ENCODE measurements at places on chromosomes 2 and 18.

- no peak for DNase-seq
Observed at GRCh38 chr2:32697156-32697555, 69.3 kb downstream of the TTC27 start.

DNA sequence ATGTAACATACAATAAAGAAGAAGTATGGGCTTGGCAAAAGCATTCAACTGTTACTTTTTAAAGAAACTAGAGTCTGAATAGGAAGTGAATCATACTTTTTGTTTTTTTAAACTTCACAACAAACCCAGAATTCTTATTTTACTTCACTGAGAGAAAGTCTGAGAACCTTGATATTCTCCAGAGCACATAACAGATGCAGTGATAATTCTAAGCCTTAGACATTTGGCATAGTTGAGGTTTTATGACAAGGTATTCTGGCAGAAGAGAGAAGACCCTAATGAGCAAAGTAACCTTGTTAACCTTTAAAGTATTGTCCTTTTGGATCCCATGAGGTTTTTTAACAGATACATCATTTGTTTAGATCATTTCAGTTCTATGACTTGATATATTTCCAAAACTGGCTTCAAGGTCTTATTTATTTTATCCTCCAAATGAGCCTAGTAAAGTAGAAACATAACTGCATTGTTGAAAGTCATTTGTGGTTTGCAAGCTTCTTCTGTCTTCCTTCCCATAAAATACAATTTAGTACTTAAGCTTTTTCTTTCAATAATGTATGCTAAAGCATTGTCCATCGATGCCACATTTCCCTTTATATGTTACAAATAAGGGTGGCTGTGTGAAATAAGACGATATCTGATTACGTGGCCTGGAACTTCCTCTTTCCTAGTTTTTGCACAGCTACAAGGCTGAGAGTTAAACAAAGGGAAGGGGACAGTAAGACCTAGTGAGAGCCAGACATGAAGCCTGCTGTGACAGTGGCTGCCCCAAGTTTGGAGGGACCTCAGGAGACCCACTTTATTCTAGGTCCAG, 86.1 kb upstream of the ITPRID2 start:
- DNase-seq = no peak

DNA sequence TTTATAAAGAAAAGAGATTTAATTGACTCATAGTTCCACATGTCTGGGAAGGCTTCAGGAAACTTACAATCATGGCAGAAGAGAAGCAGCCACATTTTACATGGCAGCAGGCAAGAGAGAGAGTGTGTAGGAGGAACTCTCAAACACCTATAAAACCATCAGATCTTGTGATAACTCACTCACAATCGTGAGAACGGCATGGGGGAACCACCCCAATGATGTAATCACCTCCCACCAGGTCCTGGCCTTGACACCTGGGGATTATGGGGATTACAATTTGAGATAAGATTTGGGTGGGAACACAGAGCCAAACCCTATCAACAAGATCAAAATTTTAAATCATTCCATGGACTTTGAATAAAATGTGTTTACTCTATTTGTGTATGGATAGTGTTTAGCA, 575.6 kb downstream of the ADCYAP1 start:
- no peak for DNase-seq

DNA sequence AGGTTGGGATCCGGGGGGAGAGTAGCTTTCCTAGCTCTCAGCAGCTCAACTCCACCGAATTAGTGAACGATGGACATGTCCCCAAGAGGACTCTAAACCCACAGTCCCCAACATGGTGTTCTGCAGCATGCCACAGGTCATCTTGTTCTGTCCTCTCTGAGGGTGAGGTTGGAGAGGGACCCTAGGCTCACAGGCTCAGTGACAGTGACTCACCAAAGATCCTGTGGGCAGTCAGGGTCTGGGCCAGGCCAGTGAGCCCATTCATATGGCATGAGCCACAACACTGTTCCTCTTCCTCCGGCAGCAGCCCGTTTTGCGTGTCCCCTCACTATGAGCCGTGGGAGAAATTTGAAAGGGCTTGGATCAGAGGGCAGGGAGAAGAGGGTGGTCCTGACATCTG, 2.8 kb upstream of the SLC20A1 start:
- DNase-seq = no peak

DNA sequence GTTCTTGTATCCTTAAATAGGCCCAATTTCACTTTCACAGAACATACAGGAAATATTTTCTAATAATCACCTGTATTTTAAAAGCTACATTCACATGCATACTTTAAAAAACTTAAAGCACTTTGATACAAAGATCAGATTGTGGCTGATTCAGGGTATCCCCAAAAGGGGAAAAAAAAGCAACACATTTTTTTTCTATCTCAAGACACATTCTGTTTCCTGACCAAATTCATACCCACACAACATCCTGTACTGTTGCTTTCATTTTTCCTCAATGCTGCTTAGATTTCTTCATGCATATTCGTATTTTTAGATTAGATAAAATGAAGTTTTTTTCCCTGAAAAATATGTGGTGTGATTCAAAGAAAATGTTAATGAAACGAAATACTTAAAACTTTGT, 122.5 kb downstream of the TMEFF2 start:
- no peak for DNase-seq

- no peak for DNase-seq
Observed at GRCh38 chr2:233477548-233478433, 88.8 kb downstream of the USP40 start.

- DNase-seq = no peak
Observed at GRCh38 chr2:11446733-11447248, 19.2 kb downstream of the E2F6 start.

DNA sequence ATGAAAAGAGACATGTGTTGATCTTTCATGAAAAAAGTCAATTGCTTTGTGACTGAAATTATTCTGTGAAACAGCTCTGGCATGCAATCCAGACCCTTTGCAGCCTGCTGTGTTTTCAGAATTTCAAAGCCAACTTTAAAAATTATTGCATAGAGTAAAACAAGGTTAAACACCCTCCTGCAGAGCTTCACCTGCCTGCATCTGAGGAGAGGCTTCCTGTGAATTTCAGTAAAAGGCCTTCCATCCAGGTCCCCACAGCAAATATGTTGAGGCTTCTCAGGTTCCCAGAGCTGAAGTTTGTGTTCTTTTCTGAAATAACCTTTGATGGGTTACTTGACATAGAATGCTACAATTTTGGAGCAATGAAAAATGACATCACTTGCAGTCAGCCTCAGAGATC, 4.1 kb downstream of the XIRP2 start:
- DNase-seq = no peak

DNA sequence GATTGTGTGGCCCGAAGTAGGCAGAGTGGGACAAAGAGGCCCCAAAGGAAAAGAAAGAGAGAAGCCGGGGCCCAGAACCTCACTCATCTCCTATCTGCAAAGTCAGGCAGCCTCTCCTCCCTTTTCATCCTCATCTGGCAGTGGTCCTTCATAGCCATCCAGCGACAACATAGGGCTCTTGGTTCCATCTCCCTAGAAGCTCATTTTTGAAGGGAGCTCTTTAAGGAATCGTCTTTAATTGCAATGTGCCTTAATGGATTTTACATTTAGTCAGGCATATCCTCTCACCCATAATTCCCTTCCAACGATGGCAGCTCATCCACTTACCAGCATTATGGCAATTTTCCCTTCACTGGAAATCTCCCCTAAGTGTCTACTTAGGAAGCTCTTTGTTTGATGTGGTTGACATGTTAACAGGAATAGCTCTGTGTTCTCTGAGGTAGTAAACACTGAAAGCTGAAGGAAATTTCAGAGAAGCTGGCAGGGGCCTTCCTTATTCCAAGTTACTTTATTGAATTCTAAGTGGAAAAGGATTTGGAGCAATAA, 780.6 kb downstream of the TSN start:
- DNase-seq = no peak

- no peak for DNase-seq
Observed at GRCh38 chr2:141137122-141137693, 993.6 kb downstream of the LRP1B start.

DNA sequence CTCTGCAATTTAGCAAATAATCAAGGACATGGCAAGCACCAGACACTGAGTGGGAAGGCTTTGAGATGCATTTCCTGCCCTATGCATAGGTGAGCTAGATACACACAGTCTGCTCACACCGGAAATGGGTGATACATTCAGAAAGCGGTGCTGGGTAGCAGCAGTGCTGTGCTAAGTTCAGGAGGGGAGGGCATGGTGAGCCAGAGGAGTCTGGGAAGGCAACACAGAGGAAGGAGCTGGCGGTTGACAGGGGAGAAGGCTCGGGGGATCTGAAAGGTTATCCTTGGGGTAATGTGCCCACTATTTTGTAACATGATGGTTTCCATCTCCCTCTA, 57.4 kb upstream of the EPAS1 start:
- DNase-seq = no peak

DNA sequence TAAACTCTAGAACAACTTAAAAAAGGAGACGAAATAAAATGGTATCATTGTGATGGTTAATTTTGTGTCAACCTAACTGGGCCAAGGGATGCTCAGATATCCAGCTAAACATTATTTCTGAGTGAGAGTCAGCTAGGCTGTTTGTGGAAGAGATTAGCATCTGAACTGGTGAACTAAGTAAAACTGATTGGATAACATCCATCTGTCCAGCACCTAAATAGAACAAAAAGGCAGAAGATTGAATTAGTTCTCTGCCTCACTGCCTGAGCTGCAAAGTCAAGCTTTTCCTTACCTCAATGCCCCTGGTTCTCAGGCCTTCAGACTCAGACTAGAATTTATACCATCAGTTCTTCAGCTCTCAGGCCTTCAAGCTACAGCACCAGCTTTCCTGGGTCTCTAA, 30.0 kb downstream of the PPP3R1 start:
- DNase-seq = no peak

- DNase-seq = no peak
Observed at GRCh38 chr2:5959836-5960820, 267.9 kb downstream of the SOX11 start.

DNA sequence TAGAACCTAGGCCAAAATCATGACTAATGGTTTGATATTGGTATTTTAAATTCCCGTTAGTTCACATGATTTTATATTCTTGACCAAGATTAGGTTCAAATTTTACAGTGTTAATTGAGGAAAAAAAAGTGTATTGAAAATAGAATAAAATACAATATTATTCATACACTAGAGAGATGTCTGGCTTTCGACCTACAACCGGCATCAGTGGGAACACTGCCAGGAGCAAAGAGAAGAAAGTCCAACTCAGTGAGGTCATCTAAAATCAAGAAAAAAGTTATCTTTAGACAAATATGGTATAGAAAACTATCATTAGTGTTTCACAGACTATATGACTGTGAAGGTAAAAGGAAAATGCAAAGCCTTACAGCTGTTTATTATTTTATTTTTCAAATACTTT, 81.5 kb downstream of the PIGN start:
- DNase-seq = no peak

DNA sequence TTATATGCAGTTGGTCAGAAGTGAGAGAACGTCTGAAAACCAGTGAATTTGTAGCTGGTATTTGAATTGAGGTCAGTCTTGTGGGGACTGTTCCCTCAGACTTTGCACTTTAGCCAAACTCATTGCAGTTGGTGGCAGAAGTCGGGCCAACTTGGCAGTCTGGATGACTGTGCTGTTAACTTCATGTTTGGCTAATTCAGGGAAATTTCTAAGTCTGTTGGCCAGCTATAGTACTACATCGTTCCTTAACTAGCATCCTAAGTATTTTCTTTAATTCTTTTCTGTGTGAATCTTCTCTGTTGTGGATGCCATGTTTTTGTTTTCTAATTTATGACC, 806.8 kb upstream of the GCFC2 start:
- DNase-seq = no peak

GRCh38 chr2:120385355-120386127, 39.6 kb downstream of the INHBB start:
- DNase-seq = no peak

- no peak for DNase-seq
Observed at GRCh38 chr2:239807568-239807967, 217.6 kb downstream of the NDUFA10 start.

All from stimulated activated CD8-positive, alpha-beta memory T cell treated with anti-CD3 and anti-CD28 coated beads, Interleukin-4, amount 100 ng/mL, for 1 hour (primary cell).